ENCODE measurements at places on chromosomes 12 and 14.

DNA sequence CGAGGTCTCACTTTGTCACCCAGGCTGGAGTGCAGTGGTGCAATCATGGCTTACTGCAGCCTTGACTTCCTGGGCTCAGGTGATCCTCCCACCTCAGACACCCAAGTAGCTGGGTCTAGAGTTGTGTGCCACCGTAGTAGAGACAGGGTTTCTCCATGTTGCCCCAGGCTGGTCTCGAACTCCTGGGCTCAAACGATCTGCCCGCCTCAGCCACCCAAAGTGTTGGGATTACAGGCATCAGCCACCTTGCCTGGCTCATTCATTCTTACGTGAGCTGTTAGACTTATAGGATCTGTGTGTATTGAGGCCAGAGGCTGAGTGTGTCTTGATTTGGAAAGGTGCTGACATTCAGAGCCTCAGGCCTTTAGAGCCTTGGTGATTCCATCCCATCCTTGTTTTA lies 128.1 kb downstream of the SLC25A47 start:
- DNase-seq: no peak

- DNase-seq: no peak
Measured at GRCh38 chr12:93085383-93086287, 156.5 kb upstream of the EEA1 start.

DNA sequence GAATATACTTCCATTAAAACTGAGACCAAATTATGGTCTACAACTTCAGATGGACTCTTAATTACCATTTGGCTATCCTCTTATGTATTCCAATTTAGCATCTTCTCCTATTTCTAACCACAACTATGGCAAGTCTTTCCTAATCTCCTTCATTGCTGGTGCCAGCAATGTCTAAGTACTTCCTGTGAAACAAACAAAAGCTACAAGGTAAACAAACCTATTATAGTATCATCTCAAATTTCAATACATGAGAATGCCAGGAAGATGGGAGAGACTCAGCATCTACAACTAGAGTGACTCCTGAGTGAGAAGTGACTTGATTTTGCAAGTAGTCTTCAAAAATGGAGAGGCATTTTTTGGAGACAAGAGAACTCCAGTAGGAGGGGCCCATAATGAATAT lies 202.9 kb upstream of the ATXN7L3B start:
- no peak for DNase-seq

- DNase-seq: no peak
Measured at GRCh38 chr14:102868956-102869547, 53.4 kb upstream of the AMN start.

DNA sequence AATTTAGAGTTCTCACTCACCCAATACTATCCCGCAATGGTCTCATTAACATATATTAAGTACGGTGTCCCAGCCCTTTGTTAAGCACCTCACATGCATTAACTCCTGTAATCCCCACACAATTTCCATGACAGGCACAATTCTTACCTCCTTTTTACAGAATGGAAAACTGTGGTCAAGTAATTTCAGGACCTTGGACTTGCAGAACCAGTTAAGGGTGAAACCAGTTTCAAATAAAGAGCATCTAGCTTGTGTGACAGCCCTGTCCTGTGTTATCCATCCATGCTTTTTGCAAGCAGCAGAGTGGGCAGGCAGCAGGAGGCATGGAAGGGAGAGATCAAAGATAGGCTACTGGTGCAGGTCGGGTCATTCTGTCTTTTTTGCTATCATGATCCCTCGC lies 470.8 kb downstream of the NELL2 start:
- DNase-seq: no peak

GRCh38 chr14:59187802-59188460 lies 536 bp upstream of the DAAM1 start:
- DNase-seq: peak; percentile 24

GRCh38 chr14:50319721-50320120 lies 7.6 kb downstream of the DMAC2L start:
- no peak for DNase-seq

DNA sequence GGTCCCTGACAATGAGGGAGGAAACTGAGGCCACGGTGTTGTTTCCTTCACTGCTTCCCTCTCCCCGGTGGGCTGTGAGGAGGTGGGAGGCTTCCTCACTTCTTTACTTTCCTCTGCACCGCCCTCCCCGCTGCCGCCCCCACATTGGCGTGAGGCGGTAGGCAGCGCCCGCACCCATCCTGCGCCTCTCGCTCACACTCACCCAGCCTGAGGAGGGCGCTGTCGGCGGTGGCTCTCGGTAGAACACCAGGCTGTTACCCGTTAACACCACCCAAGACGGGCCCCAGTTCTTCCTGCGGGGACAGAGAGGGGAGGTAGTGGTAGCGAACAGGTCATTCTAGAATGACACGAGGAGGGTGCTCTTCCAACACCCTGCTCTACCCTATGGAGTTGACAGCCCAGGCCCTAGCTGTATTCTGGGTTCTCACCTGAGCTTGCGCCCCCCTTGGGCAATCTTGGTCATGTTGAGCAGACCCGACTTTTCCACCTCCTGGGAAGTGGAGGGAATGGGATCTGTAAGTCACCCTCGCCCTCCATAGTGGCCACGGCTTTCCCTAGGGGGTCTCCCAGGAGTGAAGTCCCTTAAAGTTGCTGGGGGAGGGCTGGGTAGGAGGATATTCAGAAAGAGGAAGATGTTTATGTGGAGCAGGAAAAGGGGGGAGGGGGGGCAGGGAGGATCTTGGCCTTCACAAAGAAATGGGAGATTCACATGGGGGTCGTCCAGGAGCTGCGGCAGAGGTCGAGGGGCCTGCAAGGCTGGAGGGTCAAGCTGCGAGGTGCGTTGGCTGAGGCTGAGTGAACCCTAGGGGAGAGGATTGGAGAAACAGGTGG lies 3.3 kb downstream of the ARHGAP9 start:
- DNase-seq: peak; percentile 90

GRCh38 chr12:121649819-121650353 lies 19.6 kb downstream of the MORN3 start:
- no peak for DNase-seq
